ENCODE measurements at places on chromosomes 3 and 15.

- peak; percentile 70 for DNase-seq
Observed at GRCh38 chr3:134449277-134449676, 36.5 kb downstream of the ANAPC13 start.

DNA sequence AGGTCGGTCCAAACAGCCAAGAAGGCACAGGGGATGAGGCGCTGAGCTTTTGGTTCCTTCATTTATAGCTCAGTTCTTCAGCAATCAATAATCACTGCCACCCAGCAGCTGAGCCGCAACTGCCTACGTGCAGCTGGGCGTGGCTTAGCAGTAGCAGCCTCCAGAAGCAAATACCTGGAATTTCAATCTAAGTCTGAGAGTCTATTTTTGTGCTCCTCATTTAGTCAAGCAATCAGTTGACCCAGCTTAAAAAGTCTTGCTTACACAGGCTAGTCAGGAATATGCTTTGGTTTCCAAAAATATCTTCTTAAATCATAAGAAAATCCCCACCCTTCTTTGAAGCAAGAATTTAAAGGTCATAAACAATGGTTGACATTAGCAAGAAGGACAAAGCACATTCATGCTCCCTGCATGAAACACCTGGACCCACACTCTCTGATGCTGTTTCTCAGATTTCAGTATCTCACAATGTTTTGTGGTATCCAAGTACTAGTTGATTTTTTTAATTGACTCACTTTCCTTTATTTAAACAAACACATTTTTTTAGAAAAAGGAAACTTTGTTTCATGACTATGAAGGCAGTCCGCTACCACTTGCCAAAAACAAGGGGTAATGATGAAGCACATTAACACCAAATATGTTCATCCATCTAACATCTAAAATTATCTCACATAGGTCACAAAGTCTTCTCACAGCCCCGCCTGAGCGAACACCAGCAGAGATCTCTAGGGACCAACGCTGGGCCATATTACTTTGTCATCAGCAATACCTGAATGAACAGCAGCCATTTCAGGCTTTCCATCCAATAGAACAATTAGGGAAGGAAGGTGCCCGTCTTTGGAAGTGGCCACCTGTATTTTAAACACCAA is 106.1 kb downstream of the OXNAD1 start:
- DNase-seq: no peak

GRCh38 chr15:63487076-63487757 is 17.2 kb upstream of the USP3 start:
- DNase-seq: peak; percentile 91

DNA sequence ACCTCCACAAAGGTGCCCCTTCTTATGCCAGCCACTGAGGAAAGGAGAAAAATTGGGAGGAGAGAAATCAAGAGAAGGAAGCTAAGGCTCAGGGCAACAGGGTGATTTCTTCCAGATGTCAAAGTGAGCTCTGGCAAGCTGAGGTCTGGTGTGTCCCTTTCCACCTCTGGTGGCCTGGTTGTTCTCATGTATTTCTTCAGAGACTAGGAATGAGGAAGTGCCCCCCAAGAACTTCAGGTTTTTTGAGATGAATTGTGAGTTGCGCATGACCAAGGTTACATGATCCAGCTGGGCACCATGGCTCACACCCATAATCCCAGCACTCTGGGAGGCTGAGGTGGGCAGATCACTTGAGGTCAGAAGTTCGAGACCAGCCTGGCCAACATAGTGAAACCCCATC is 5.6 kb downstream of the RAB6B start:
- DNase-seq: no peak

DNA sequence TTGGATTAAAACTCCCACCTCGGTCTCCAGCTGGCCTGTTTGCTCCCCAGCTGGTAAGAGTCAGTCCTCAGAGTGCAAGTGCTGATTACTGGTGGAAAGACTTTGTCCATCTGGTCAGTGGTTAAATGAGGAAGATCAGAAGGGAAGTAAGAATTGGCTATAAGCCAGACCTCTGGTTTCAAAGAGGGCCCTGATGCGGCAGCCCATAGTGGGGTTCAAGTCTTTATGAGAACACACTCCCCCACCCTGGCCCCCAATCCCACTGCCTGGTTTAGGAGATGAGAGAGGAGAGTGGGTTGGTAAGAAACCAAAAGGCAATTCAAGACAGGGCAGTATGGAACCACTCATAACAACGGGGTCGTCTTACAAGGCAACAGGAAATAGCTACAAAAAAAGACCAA is 65.0 kb downstream of the FRMD4B start:
- no peak for DNase-seq

- no peak for DNase-seq
Observed at GRCh38 chr3:114615523-114616085, 321.8 kb downstream of the TIGIT start.

GRCh38 chr3:140844072-140844471 is 97.6 kb upstream of the SLC25A36 start:
- no peak for DNase-seq

GRCh38 chr3:105722943-105723556 is 145.8 kb downstream of the CBLB start:
- DNase-seq: no peak

DNA sequence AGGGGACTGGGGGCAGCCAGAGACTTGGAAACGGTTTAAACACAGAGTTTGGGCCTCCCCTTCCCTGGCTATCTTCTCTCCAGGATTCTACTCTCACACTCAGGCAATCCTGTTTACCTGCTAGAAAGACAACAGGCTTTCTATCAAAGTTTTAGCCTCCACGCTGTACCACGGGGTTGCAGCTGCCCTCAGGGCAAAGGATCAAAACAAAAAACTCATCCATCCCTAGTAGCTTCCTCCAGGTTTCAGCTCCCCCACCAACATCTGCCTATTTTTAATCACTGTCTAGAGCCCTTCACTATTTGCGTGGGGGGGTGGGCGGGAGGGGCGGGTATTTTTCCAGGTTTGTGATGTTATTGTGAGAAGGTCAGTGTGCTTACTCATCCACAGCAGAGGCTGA is 286.8 kb upstream of the TRIM42 start:
- peak; percentile 78 for DNase-seq

GRCh38 chr15:59550530-59550929 is 61.1 kb upstream of the GCNT3 start:
- DNase-seq: no peak

DNA sequence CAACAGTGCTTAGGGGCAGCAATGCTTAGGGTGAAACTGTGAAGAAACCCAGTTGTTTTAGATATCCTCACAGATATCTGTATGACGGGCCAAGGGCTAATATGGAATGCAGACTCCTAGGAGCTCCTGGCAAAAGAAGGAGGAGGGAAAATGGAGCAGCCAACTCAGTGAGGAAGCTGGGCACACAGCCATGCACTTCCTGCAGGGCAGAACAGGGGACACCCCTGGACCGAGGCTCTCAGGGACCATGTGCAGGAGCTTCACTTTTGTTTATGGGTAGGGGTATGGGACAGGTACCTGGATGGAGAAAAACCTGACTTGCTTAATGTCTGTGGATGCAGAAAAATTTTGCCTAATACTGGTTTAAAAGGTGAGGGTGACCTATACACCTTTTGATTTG is 20.2 kb downstream of the NIPA1 start:
- DNase-seq: no peak
